CD4-positive, alpha-beta T cell treated with Interleukin-2 at 100 ng/mL for 4 hours (primary cell): ENCODE measurements at places on chromosomes 12 and 14.

GRCh38 chr12:64903479-64904152 is 79.2 kb downstream of the TBC1D30 start:
- DNase-seq, result no peak

- no peak for DNase-seq
Observed at GRCh38 chr12:46460682-46461210, 88.2 kb upstream of the SLC38A2 start.

DNA sequence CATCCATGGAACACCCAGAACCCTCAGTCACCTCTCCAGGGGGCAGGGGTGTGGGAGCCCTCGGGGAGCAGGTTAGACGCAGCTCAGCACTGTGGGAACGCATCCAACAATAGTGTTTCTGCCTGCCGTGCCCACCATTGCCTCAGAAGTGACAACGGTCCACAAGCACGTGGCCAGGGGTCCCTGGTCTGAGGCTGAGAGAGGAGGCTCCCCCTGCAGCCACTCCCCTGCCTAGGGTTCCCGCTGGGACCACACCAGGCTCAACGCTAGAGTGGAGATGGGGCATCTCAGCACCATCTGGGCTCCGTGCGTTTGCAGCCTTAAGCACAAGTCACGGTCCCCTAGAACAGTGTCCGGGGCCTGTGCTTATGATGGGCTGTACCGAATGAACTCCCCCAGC is 62.7 kb downstream of the TESC start:
- DNase-seq, result no peak

GRCh38 chr12:110067531-110067930 is 19.2 kb upstream of the C12orf76 start:
- DNase-seq, result no peak

- DNase-seq, result no peak
Observed at GRCh38 chr12:130878193-130879185, 6.6 kb downstream of the RAN start.
